ENCODE measurements at places on chromosomes 12 and 14.

GRCh38 chr12:53217931-53218307 lies 10.9 kb upstream of the ITGB7 start:
- no peak for DNase-seq

DNA sequence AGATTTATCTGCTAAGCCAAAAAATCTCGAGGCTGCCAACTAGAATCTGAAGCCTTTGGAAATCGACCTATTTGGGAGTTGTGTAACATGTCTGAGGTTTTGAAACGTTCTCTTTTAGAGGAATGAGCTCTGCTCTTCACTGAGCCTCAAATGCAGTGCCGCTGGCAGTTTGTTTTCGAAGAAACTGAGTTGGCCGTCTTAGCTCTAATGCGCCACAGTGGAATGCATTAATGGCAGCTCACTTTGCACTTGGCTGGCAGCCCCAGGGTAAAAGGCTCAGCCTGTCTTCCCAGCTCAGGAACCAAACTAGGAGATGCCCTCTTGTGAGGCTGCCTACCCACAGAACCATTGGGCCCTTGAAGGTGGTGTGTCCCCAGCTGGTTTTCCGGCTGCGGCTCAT lies 53.8 kb downstream of the SFSWAP start:
- DNase-seq, result no peak

DNA sequence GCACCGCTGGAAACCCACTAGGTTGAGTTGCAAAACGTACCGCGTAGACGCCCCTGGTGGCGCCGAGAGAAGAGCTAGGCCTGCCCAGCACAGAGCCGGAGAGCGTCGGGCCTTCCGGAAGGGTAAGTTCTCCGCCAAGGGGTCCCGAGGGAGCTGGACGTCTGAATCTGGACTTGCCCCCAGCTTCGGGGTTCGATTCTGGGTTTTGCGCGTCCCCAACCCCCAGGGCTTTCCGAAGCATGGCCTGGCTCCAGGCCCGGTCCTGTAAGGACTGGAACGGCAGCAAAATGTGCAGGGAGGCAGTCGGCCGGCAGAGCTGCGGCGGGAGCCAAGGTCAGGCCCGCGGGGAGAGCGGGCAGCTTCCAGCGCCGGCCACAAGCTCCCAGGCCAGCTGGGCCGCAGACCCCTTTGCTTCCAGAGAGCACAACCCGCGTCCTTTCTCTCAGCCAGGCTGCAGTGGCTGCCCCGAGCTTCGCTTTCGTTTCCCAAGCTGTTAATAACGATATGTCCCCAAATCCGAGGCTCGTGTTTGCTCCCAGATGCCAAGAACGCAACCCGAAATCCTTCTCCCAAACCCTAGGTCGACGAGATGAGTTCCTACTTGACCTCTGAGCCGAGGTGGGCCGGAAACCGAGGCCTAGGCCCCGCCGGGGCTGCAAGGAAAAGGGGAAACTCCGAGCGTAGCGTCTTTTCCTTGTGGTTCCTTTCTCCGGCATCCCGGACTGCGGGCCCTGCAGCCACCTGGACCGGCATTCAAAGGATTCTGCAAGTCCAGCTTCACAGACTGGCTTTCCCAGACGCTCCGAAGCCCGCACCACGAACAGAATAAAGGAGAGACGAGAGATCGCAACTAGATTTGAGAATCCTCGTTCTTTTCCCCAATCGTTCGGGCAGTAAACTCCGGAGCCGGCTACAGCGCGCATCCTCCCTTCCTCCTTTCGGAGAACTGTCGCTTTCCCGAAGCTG lies 3.2 kb upstream of the TBX5 start:
- DNase-seq, result no peak

GRCh38 chr12:91677556-91677955 lies 468.1 kb downstream of the BTG1 start:
- no peak for DNase-seq

GRCh38 chr14:44477953-44478352 lies 29.1 kb downstream of the FSCB start:
- no peak for DNase-seq

- no peak for DNase-seq
Observed at GRCh38 chr12:45076417-45077026, 25.6 kb upstream of the DBX2 start.

GRCh38 chr14:99281396-99281795 lies 9.4 kb upstream of the BCL11B start:
- DNase-seq, result no peak

DNA sequence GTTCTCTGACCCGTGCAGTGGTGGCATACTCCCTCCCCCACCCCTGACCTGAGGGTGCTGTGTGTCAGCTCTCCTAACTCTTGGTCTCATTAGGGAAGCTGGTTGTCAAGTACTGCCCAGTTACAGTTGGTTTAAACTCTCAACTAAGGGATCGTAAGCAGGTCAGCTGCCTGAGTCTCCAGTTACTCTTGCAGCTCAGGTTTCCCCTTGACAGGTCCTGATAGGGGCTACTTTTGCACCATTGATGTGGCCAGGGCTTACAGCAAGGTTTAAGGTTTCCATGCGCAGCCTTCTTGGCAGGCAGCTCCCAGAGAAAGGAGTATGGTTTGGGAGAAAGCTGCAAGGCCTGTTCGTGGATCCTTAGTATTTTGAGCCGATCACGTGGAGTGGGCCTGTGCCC lies 74.5 kb downstream of the ETV6 start:
- DNase-seq, result no peak

- DNase-seq, result no peak
Observed at GRCh38 chr12:56037161-56037560, 4.6 kb upstream of the RPS26 start.

DNA sequence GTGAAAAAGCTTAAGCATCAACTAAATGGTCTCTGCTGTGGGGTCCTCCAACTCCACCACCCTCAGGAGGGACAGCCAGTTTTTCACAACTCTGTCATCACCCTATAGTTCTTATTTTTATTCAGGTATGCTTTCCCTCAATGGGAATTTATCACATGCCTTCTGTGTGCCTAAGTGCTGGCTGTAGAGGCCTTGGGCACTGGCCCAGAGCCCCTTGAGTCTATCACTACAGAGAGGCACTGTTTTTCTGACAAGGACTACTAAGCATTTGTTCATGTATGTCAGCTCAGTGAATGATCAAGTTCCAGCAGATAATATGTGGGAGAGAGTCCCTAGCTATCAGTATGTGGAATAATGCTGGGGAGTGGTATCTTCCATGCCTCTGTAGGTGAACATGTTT lies 463.9 kb downstream of the NPAS3 start:
- DNase-seq, result no peak

DNA sequence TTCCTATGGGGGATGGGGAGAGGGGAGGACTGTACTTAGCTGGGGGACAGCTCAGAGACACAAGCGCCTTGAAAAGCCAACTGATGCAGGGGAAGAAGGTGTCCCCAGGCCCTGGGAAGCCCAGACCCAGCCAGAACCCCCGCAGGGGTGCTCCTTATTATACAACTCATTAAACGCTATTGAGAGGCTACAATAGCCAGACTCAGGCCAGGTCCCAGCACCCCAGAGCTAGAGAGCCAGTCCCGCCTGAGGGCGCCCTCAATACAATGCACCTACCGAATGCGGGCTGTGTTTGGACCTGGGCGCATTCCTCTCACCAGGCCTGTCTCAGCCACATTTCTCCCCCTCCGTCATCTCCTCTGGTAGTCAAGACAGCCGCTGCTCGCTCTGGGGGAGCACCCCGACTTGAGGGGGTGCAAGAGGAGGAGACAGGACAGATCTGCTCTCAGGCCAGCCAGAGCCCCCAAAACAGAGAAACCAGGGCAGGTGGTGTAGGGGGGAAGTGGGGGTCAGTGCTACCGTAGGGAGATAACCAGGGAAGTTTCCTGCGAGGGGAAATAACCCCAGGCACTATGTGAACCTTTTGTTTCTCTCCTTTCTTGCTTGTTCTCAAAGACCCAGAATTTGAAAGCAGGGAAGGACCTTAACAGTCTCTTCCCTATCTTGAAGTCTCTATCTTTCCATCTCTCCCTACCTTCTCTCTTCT lies 6.1 kb upstream of the ASIC1 start:
- no peak for DNase-seq

DNA sequence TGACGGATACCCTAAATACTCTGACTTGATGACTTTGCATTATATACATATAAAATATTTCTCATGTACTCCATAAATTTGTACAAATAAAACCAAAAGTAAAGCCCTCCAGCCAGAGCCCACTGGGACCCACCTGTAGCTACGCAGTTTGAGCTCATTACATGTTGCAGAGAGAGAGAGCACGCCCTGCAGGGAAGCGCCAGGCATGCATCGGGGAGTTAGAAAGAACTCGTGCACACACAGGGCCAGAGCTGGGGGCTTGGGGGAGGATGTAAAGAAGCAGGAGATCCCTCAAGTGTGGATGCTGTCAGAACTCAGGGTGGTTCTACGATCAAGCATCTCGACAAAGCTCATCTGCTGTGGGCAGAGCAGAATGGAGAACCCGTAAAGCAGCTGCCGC lies 178.5 kb upstream of the RTL1 start:
- DNase-seq, result no peak

- no peak for DNase-seq
Observed at GRCh38 chr12:125395583-125396215, 330.5 kb downstream of the AACS start.

GRCh38 chr14:99790978-99791376 lies 2.2 kb upstream of the EML1 start:
- no peak for DNase-seq

DNA sequence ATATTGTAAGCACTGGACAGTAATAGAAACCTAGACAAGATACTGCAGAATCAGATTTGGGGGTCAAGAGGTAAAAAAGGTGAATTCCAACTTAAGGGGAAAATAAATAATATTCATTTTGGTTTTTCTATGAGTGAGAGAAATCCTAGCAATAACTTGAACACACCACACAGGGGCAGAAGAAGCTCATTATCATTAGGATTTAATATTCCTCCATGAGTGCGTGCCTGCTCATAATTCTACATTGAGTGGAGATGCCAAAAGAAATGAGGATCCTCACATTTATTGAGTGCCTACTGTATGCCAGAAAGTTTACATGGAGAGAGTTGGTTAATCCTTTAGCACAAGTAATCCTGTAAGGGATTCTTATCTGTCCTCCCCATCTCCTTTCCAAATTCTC lies 40.5 kb upstream of the C14orf132 start:
- no peak for DNase-seq

DNA sequence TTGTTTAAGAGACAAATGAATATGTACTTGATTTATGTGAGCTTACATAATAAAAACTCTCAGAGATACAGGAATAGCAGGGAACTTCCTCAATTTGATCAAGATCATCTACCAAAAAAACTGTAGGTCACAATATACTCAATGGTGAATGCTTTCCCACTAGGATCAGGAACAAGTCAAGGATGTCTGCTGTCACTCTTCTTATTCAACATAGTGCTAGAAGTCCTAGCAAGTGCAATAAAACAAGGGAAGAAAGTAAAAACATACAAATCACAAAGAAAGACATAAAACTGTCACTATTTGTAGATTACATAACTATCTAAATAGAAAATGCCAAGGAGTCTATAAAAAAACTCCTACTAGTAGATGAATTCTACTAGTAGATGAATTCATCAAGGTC lies 41.9 kb upstream of the PAWR start:
- no peak for DNase-seq

DNA sequence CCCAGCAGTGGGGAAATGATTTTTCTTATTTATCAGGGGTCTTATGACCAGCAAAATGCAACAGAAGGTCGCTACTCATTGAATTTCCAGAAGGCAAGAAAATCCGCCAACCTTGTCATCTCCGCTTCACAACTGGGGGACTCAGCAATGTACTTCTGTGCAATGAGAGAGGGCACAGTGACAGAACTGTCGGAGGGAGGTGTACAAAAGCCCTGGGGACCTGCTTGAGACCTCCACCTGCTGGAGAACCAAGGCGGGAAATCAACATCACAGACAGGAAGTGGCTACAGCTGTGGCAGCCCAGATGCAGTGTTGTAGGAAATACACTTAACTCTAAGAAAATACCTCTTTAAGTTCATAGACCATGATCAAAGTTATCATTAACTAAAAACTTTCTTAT lies 250.9 kb upstream of the OR4E1 start:
- peak; percentile 58 for DNase-seq

DNA sequence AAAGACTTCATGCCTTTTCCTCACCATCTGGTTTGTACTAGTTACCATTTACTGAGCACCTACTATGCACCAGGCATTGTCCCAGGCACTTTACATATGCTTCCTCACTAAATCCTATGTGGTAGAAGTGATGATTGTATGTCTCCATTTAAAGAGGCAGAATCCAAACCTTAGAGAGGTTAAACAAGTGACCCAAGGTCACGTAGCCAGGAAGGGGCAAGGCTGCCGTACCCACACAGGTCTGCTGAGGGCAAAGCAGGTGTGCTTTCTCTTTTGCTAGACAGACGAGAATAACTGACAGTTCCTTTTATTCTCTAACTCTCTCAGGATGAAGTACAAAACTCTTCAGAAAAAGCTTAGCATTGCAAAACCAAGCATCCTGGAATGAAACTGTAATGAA lies 235.2 kb upstream of the SRRM4 start:
- no peak for DNase-seq

- DNase-seq, result no peak
Observed at GRCh38 chr14:85445151-85445795, 84.7 kb upstream of the FLRT2 start.

DNA sequence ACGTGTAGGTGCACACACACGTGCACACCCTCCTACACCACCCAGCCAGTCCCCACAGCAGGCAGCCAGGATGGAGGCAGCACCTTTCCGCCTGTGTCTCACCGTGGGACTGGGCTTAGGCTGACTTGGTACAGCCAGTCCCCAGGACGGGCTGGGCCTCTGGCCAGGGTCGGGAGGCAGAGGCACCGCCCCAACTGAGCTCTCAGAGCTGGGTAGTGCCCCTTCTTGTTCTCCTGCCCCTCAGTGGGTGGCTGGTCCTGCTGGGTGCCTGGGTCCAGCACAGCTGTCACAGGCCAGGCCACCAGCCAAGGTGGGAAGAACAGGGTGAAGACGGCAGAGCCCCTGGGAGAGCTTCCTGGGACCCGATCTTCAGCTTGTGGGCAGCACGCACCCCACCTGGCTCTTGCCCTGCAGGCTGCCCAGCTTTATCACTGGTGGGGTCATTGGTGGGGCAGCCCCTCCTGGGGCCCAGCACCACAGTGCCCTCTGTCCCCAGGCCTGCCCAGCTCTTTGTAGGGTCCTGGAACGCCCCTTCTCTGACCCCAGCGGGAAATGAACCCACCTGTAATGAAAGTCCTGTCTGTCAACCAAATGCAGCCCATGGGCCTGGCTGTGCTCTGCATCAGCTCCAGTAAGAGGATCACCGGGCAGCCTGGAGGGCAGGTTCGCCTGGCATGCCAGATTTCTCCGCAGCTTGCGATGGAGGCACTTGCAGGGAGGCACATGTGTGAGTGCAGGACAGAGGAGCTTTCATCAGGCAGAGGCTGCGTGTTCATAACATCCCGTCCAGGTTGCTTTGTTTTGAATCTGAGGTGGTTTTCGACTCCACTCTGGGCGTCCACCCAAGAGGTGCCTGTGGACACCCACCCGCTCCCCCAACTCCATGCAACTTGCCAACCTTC lies 14.7 kb downstream of the CDCA4 start:
- DNase-seq, result no peak
